CD8-positive, alpha-beta T cell (primary cell): ENCODE measurements at places on chromosomes 13 and 19. TPM values are rescaled to one million over a fixed set of nuclear protein-coding genes. Genes with fewer than 3 reads are reported as not detected.

DNA sequence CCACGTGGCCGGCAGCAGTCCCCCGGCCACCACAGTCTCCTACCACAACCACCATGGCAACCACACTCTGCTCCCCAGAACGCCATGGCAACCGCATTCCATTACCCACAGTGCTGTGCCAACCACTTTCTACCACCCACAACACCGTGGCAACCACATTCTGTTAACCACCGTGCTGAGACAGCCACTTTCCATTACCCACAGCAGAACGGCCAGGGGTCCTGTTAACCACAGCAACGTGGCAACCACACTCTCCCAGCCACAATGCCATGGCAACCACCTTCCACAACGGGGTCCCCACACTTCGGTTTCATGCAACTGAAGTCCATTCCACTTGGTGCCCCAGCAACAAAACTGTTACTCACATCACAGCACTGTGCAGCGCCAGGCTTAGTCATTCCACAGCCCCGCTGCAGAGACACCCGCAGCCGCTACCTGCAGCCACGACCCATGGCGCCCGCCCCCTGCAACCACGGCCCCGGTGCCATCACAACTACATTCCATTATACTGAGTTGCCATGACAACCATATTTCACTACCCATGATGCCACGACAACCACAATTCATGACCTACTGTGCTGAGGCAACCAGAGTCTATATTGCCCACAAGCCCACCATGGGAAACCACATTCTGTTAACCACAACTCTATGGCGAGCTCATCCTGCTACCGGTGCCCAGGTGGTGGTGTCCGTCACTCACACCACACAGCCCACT lies 10.0 kb downstream of the DPF1 start:
- DNase-seq = peak; percentile 55

GRCh38 chr19:54665530-54665929 lies 2.7 kb downstream of the LILRB4 start:
- DNase-seq = no peak

DNA sequence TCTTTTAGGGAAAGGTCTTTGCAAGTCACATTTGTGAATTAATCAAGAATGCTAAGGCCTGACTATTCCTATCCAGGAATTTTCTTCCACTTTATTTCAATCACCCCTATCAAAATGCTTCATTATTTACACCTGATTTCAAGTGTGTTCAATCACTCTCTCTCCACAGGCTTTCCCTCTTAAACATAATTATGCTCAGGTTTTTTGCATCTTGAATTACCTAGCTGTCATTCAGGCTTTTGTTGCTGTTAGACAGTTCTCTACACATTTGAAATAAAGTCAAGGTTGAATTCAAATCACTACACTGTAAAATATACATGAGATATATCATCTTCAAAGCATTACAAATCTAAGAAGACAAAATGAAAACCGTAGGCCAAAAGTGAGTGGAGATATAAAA lies 941.3 kb upstream of the SLITRK1 start:
- DNase-seq = no peak

DNA sequence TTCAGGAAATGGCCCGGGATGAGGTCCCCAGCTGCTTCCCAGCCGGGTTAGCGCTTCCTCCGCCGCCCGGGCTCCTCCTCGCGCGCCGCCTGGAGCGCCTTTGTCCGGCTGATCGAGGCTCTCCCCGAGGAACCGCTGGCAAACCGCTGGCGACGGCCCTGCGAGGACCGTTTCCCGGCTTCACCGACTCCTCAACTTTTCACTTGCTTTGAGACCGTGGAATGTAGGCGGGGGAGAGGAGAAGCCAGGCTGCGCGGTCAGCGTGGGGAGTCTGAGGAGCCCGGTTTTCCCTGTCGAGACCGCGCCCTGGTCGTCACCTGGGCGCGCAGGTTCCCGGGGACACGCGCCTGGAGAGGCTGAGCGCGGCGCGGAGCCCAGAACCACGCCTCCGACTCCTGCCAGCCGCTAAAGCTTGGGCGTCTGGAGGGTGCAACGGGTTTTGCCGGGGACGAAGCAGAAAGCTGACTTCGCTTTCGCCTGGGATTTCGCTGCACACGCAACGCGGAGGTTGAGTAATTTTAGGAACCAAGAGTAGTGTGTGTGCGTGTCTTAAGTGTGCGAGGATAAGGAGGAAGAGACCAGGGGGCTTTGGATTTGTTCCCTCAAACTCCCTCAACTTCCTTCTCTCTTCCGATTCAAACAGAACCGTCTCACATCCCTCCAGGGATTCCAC lies 7.3 kb upstream of the DGKH start:
- DNase-seq = peak; percentile 22

DNA sequence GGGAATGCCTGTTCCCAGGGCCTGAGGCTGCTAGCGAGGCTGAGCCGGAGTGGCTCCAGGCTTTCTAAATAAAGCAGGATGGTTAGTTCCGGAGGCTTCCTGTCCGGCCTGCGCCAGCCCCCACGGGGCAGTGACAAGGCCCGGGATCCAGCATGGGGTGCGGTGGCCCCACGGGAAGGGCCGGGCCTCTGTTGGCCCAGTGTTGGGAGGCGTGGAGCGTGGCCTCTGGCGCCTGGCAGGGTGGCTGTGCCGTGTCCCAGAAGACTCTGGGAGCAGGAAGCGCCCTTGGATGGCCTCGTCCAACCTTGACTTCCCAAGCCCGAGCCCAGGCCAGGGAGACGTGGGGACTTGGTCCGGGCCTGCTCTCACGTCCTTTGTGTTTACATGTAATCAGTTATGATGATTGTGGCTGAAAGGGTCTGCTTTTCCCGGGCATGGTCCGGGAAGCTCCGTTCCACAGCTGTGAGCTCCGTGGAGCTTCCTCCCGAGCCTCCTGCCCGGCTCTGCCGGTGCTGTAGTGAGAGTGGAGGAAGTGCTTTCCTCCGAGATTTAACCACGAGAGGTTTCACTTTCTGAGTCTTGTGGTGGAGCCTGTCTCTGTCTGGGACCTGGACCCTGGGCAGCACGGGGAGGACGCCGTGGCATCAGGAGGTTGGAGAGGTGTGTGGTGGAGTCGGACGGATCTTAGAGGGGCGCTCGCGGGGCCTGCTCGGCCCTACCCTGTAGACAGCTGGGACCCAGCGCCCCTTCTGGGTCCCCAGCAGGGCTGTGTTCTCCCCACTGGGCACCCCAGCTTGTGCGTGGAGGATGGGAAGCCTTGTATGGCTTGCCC lies 4.6 kb downstream of the GNA11 start:
- DNase-seq = no peak

- DNase-seq = no peak
Observed at GRCh38 chr13:51998723-51999509, 12.3 kb downstream of the ATP7B start.

GRCh38 chr19:3162418-3163229 lies 15.9 kb upstream of the S1PR4 start:
- no peak for DNase-seq

GRCh38 chr13:41969072-41969471 lies 8.2 kb upstream of the VWA8 start:
- no peak for DNase-seq

GRCh38 chr19:57829316-57829715 lies 783 bp upstream of the ZNF587B start:
- no peak for DNase-seq

DNA sequence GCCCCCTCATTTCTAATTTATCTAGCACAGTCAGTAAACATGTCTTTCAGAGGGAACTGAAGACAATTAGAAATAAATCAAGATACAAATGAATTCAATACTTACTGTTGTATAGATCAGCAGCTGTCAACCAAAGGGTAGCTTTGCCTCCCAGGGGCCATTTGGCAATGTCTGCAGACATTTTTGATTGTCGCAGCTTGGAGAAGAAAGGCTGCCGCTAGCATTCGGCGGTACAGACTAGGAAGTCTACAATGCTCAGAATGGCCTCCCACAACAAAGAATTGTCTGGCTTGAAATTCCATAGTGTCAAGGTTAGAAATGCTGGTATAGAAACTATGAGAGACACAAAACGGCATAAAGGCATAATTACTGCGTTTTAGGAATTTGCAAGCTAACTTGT lies 91.6 kb downstream of the RGCC start:
- DNase-seq = no peak

DNA sequence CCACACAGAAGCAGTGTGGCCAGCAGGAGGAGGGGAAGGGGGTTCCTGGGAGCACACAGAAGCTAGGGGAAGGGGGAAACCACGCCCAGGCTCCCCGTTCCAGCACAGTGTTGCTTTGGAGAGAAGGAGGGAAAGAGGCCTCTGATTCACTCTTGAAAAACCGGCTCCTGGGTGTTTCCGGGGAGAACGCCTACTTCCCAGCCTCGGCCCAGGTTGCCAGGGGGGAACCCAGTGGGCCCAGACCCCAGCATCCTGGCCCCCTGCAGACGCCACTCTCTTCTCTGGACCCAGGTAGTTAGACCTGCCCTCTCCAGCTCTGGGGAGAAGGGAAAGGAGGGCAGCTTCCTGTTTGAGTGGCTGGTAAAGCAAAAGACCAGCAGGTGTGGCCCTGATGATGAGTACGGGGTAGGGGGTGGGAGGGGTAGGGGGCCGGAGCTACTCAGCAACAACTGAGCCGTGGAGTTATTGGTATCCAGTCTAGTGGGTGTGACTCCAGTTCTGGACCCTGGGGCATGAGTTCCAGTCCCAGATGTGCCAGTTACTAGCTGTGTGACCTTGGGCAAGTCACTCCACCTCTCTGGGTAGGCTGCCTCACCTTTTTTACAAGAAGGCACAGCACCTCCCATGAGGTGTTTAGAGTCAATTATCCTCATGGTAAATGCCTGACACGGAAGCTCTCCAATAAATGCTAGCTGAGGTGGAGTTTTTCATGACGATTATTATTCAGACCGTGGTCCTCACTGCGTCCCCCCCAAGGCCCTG lies 836 bp downstream of the GIPC1 start:
- no peak for DNase-seq

GRCh38 chr19:31718898-31719297 lies 369.7 kb upstream of the TSHZ3 start:
- DNase-seq = no peak

- DNase-seq = peak; percentile 24
Observed at GRCh38 chr19:17966550-17967256, at the start of gene KCNN1. TSS of gene KCNN1 (plus strand) at chr19:17967107. CDS start at chr19:17973889, 6,782 bp downstream.

The LILRA5 gene
- 0.44 TPM for total RNA-seq

The CDC37 gene
- total RNA-seq = 195 TPM

The IL4I1 gene
- 8.1 TPM for total RNA-seq

The SOX21 gene
- total RNA-seq = not detected

The COL5A3 gene
- total RNA-seq = 1.2 TPM

The CEACAM16 gene
- total RNA-seq = not detected

The MBD3L2 gene
- total RNA-seq = not detected

The ZIC5 gene
- total RNA-seq = not detected

The IRS2 gene
- total RNA-seq = 197 TPM

The RETN gene
- not detected for total RNA-seq
